ENCODE measurements at places on chromosomes 5 and 9. TPM values are rescaled to one million over a fixed set of nuclear protein-coding genes. Genes with fewer than 3 reads are reported as not detected.

Gene ALDH7A1
- 3.5 TPM for total RNA-seq

- no peak for DNase-seq
Observed at GRCh38 chr5:68242743-68243142, 27.2 kb downstream of the PIK3R1 start.

Gene MAP1B
- total RNA-seq = 0.32 TPM

DNA sequence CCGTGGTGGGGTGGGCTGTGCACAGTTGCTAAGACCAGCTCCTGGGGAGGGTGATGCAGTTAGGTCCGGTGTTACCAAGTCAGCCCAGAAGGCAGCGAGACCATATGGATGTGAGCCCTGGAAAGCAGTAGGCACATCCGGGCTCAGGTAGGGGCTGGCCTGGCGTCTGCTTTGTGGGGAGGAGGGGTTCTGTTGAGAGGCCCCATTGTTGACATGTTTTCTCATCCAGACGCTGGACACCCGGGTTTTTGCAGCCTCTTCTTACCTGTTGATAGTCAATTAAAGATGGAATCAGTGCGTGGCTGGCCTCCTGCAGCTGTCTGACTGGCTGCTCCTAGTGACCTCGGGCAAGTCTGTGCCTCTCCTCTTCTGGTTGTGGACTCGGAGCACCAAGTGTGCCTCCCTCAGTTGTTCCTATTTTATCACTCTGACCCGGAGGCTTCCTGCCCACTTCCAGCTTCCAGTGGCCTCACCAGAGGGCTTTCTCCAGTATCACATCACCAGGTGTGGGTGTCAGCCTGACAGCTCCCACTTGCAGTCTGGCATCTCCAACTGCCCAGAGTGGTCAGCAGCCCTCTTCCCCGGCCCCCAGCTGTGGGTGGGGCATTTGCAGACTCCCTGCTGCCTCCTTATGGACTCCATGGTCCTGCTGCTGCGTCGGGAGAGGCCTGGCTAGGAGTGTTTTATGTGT is 90.8 kb downstream of the EHMT1 start:
- no peak for DNase-seq
